Activated T-cell treated with anti-CD3 and anti-CD28 coated beads for 1 hour (primary cell): ENCODE measurements at places on chromosomes 6 and 20.

DNA sequence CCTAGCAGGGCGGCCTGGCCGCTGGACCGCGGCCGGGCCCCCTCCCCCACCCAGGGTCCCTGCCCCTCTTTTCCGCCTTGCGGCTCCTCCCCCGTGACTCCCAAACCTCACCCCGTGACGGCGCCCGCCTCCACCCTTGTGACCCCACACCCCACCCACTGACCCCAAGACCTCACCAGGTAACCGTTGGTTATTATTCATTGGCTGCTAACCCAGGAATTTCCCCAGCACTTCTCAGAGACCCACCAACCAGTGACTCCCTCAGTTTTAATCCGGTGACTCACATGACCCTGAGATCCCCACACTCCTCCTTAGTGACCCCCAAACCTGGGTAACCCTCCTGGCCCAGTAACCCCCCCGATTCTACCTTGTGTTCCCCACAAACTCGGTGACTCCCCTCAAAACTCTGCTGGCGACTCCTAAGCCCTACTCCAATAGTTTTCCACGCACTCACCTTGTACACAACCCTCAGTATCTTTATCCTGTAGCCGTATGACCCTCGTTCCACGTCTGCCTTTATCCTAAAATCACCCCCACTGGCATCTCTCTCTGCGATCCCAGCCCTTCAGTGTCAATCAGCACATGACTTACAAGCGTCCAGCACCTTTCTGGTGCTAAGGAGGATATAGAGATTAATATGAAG is 534 bp downstream of the ZNF76 start:
- peak; percentile 57 for DNase-seq

DNA sequence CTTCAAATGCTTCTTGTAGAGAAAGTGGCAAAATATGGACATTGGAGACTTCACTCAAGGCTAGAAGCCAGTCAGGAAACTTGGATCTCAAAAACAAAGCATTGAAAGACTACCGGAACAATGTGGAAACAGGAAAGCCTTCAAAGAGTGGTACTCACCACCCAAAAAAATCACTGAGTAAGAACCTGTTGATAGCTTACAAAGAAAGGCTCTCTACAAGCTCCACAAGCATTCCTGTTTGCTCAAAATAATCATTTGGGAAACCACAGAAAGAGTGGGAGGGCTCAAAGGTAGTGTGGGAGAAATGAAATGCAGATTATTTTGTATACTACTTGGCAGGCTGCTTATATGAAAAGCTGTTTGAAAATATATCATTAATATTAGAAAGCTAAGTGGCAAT is 9.5 kb upstream of the DST start:
- no peak for DNase-seq

- DNase-seq: no peak
Measured at GRCh38 chr20:2152317-2152716, 50.7 kb downstream of the STK35 start.

DNA sequence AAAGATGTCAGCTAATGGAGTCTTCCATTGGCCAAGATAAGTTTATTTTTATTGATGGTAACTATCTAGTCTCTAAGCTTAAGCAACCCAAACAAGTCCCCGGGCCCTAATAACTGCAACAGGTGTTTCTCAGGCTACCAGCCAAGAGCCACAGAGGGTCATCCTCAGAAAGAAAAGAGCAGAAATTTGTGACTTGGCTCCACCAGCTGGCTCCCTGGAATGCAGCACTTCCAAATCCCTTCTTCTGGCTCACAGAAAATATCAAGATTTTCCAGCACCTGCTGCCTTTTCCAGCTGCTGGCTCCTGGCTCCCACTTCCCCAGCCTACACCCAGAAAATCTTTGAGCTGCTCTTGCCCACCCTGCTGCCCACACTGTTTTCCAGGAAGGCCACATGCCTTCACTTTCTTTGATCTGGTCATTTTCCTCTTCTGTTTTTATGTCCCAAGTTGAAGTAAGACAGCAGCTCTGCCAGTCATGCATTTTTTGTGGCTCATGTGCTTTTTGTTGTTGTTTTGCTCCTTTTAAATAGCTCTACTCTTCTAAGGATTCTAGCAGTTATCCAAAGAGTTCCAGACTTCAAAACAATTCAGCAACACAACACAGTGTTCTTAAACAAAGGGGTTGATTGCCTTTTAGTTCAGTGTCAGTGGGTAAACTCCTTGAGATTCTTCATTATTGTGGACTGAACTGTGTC is 151.0 kb upstream of the SMLR1 start:
- no peak for DNase-seq

GRCh38 chr6:166921570-166921969 is 34.8 kb downstream of the RNASET2 start:
- no peak for DNase-seq

- DNase-seq: no peak
Measured at GRCh38 chr6:33746651-33747100, at the start of gene IP6K3. TSS of gene IP6K3 (minus strand) at chr6:33746905. CDS start at chr6:33735476, 11,429 bp downstream.

DNA sequence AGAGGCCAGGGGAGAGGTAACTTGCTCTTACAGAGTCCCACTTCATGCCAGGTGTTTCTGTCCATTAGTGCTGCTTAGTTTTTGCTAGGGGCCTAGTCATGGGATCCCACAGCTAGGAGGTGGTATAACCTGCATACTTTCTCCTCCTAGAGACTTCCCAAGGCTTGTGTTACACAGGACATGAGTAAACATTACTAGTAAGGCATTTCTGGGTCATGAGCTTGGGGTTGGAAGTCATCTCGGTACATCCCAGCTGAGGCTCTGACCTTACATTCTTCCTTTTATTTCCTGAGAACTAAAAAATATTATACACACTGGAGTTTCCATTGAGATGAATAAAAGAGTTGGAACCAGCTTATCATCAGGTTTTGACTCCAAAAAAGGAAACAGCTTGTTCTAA is 20.9 kb upstream of the PNPLA1 start:
- no peak for DNase-seq

DNA sequence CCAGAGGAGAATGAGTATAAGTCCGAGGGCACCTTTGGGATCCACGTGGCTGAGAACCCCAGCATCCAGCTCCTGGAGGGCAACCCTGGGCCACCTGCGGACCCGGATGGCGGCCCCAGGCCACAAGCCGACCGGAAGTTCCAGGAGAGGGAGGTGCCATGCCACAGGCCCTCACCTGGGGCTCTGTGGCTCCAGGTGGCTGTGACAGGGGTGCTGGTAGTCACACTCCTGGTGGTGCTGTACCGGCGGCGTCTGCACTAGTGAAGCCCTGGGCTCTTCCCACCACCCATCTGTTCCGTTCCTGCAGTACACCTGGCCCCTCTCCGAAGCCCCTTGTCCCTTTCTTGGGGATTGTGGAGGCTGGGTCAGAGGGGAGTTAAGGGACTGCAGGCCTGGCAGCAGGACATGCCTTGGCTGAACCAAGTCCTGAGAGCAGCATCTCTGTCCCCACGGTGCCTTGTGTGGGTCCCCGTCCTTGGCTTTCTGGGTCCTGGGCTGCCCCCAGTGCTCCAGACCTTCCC is 19.3 kb downstream of the MAVS start:
- DNase-seq: no peak

DNA sequence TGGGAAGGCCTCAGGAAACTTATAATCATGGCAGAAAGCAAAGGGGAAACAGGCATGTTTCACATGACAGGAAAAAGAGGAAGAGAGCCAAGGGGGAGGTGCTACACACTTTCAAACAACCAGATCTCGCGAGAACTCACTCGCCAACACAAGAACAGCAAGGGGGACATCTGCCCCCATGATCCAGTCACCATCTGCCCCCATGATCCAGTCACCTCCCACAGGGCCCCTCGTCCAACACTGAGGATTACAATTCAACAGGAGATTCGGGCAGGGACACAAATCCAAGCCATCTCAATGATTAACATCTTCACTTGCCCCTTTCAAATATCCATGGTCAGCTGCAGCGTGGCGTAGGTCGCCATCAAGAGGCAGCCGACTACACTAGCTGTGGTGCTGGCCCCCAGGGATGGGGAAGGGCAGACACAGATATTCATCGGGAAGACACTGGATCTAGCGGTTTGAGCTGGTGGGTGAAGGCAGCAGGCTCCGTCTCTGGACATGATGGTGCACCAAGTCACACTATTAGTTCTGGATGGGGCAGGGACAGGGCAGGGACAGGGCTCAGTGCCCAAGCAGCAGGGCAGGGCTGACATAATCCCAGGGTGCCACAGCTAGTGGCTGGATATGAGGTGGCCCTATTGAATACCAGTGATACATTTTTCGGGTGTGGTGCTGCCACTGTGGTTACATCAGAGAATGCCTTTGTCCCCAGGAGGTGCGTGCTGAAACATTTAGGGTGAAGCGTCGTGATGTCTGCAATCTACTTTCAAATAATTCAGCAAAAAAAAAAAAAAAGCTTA is 31.6 kb downstream of the TUBB2B start:
- no peak for DNase-seq

- DNase-seq: no peak
Measured at GRCh38 chr6:11650025-11650696, 112.6 kb downstream of the TMEM170B start.

- DNase-seq: no peak
Measured at GRCh38 chr6:24795106-24795505, 3.6 kb downstream of the ARMH2 start.

DNA sequence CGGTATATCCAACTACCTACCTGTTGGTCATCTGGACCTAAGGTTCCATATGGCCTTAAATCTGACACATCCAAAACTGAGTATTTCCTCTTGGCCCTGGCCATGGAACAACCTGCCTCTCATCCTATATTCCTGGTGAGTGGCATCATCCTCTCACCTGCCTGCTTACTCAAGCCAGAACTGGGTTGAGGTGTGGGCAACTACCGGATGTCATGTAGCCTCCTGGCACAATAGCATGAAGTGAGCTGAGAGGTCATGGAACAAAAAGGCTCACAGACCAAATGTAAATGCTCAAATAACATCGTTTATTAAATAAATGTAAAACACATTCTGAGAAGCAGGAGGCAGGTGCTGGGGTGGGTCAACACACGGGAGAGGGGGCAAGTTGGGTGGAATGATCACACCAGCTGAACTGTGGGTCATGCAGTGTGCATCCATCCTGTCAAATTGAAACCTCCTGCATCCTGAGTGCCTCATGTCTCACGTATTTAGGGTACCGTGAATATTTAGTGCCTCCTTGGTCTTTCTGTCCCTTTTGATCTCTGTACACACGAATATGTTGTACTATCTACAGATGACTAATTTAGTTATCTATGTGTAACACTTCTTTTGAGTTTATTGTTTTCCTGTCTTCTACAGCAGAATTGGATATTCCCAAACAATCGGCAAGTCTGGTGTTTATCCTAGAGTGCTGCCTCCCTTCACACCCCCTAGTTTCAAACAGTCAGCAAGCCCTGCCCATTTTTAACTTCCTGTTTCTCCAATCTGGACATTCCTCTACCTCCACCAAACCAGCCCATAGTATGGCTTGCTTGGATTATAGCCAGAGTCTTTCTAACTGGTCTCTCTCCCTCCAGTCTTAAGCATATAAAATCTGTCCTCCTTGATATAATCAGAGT is 7.9 kb upstream of the POU5F1 start:
- no peak for DNase-seq

- DNase-seq: no peak
Measured at GRCh38 chr6:1757131-1757530, 147.4 kb downstream of the FOXC1 start.

DNA sequence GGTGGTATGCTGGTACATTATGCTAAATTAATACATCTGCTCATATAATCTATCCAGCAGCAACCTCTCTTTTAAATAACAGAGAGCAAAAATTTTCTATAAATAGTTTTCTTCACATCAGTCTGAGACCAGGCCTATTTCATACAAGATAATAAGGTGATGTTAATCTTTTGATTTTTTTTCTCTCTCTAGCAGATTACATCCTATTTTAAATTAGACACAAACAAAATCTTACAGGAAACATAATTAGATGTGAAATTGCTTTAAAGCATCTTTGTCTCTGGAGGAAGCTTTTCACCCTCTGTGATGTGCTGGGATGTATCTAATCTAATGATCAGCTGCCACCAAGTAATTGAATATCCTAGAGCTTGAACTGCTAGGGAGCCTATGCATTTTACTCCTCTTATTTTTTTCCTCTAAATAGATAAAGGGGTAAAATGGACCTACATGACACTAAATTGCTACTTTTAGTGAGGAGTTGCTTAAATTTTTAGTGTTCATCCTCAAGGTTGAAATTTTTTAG is 165.5 kb downstream of the MANEA start:
- no peak for DNase-seq

GRCh38 chr20:17835240-17835933 is 133.2 kb downstream of the SNX5 start:
- DNase-seq: no peak

GRCh38 chr6:26441977-26442376 is 1.7 kb downstream of the BTN3A3 start:
- no peak for DNase-seq

GRCh38 chr6:147384029-147384428 is 124.5 kb upstream of the SAMD5 start:
- no peak for DNase-seq

DNA sequence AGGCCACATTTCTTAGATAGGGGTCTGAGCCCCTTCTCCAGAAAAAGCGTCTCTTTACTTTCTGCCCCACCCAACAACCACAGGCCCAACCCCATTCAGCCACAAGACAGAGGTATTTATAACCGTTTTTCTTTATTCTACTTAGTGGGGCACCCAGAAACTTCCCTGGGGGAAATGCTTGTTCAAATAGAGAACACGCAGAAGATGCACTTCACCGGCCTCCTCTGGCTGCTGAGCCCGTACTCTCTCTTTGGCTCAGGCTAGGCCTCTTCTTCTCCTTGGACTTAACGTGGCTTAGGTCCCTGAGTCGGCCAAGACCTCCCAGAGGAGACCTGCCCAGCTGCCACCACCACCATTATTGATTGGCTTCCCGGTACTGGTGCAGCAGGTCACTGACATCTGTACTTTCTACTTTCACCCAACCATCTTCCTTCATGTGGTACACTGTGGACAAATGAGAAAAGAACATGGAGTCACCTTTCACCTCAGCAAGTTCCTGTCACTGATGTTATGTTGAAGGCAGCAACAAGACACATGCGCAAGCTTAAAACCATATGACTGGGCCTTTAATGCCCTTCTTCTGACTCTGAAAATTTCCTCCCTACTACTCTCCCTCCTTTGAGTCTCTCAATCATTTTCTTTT is 2.2 kb upstream of the TAP2 start:
- no peak for DNase-seq

GRCh38 chr6:164079275-164079600 is 664.7 kb downstream of the QKI start:
- no peak for DNase-seq

- no peak for DNase-seq
Measured at GRCh38 chr6:8110117-8110721, 7.9 kb upstream of the EEF1E1 start.

DNA sequence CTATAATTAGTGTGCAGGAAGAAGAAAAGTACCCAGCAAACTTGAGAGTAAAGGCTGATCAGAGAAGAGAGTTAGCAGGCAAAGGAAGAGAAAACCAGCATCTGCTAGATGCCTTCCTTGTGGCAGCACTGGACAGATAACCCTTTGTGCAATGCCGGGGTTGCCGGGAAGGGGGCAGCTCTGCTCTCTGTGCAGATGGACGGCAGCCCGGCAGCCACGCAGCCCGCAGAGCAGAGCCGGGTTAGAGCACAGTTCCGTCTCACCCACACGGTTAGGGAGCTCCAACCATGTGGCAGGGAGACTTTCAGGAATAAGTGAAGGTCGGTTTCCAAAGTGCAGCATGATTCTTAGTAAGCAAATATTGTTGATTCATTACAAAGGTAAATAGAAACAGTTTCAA is 80.0 kb upstream of the RPS6KA2 start:
- no peak for DNase-seq

GRCh38 chr6:79538106-79538971 is 1.1 kb upstream of the LCA5 start:
- no peak for DNase-seq

- no peak for DNase-seq
Measured at GRCh38 chr6:167670938-167671338, 155.8 kb upstream of the AFDN start.
